ENCODE measurements at places on chromosomes 2 and 18. TPM values are rescaled to one million over a fixed set of nuclear protein-coding genes. Genes with fewer than 3 reads are reported as not detected.
A peak's percentile ranks its signal among the peaks of the same experiment; 100 is the strongest.

DNA sequence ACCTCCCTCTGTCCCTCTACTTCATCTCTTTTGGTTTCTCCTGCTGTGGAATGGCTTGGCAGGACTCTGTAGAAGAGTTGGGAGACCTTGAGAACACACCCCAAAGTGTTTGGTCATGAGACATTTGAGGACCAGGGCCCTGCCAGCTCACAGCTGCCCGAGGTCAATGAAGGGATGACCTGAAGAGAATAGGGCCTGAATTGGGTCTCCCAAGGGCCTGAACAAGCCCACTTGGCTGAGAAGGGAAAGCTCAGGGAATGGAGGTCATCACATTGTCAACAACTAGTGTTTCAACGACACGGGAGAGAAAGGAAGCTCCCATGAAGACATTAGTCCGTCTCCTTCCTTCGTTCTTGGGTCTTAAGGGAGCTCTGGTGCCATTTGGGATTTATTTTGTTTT is 52.8 kb downstream of the TTC32 start:
- no peak overlapping the region for H3K4me3 ChIP-seq
- no peaks in the 10 kb centered on the region for H3K4me1 ChIP-seq
- H3K27ac ChIP-seq: no peak overlapping the region
- DNase-seq: no peak
- no peaks in the 10 kb centered on the region for H3K36me3 ChIP-seq

- no peak overlapping the region for H3K4me3 ChIP-seq
- no peak overlapping the region for H3K27ac ChIP-seq
- no peaks in the 10 kb centered on the region for H3K27me3 ChIP-seq
Measured at GRCh38 chr2:236102971-236103370, 65.2 kb downstream of the GBX2 start.

- H3K27ac ChIP-seq: no peak overlapping the region
- peaks cover 3% of the 10 kb centered on the region for H3K4me1 ChIP-seq
- peaks cover 2% of the 10 kb centered on the region for H3K36me3 ChIP-seq
- peak; percentile 92 for DNase-seq
Measured at GRCh38 chr18:55275039-55275901, 312.7 kb downstream of the TCF4 start.

DNA sequence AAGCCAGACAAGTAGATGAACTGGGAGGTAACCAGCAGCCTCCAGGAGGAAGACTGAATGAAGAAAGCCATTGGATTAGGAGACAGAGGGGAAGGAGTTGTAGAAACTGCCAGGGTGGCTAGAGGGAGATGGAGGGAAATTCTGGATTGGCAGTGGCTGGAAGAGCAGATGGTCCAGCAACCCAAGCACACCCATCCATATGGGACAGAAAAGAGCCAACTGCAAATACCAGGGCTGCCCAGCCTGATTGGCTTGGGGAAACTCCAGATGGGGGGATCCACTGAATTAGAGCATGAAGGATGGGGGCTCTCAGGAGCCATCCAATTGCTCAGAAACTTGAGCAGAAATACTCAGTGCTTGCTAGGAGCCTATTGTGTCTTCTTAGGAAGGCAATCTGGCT is 173.5 kb upstream of the EPB41L3 start:
- no peak overlapping the region for H3K27ac ChIP-seq
- H3K27me3 ChIP-seq: no peaks in the 10 kb centered on the region
- H3K4me3 ChIP-seq: no peak overlapping the region
- H3K4me1 ChIP-seq: no peaks in the 10 kb centered on the region
- no peak for DNase-seq
- no peaks in the 10 kb centered on the region for H3K36me3 ChIP-seq

Gene DYSF
- total RNA-seq: not detected

Gene MAP3K19
- not detected for total RNA-seq

- H3K36me3 ChIP-seq: no peaks in the 10 kb centered on the region
- no peak for DNase-seq
- no peak overlapping the region for H3K4me3 ChIP-seq
- no peak overlapping the region for H3K27ac ChIP-seq
- H3K27me3 ChIP-seq: peaks cover 20% of the 10 kb centered on the region
Measured at GRCh38 chr2:15941481-15941850, 1.1 kb downstream of the MYCN start.

Gene GALNT3
- 0.66 TPM for total RNA-seq

Gene BCL2
- 3.6 TPM for total RNA-seq

DNA sequence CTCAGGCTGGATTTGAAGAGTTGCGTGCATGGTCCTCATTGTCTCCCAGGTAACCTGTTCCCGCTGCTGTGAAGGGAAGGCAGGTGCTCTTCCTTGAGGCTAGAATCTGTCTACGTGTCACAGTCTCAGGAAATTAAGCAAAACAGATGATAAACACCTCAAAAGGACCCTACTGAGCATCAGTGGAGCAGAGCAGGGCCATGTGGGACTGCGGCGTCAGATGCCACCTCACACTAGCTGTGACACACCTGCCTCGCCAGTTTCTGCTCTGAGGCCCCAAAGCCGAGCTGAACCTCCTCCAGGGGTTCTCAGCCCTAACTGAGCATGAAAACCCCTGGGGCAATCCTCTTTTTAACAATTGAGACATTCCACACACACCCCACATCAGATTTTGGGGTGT is 2.0 kb downstream of the C2orf92 start:
- H3K4me3 ChIP-seq: no peak overlapping the region
- no peak for DNase-seq
- no peaks in the 10 kb centered on the region for H3K4me1 ChIP-seq
- no peak overlapping the region for H3K27ac ChIP-seq
- H3K27me3 ChIP-seq: no peaks in the 10 kb centered on the region

DNA sequence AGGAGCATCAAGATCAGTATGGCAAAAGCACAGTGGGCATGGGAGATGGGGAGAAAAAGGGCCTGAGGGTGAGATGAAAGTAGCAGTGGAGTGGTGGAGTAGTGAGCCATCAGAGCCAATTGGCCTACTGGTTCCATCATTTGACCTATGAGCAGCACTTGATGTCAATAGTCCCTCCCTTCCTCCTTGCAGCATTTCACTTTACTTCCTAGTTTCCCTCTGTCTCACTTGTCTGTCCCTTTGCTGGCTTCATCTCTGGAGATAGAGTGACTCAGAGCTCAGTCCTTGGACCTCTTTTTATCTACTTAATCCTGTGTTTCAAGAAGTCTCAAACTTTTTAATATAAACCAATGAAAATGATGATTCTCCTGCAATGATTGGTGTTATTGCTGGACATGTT is 32.1 kb downstream of the FBXO48 start:
- no peak overlapping the region for H3K4me3 ChIP-seq
- no peak for DNase-seq
- H3K4me1 ChIP-seq: no peaks in the 10 kb centered on the region
- no peaks in the 10 kb centered on the region for H3K27me3 ChIP-seq
- no peaks in the 10 kb centered on the region for H3K36me3 ChIP-seq

DNA sequence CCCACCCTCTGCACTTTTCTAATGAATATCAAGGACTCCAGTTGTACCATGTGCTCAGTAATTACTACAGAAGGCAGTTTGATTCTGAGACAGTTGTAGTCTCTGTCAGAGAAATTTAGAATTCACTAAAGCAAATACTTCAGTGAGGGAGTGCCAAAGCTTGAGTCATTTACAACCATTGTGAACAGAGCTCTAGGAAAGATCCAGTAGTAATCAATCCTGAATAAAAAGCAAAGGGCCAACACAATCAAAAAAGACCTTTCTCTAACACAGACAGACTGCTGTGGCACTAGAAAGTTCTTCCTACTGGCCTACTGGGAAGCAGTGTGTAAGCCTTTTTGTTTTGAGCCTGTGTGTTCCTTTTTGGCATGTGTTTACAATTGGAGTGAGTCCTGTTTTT is 135.6 kb upstream of the UNC80 start:
- H3K27ac ChIP-seq: no peak overlapping the region
- H3K36me3 ChIP-seq: no peaks in the 10 kb centered on the region
- no peak for DNase-seq
- no peaks in the 10 kb centered on the region for H3K27me3 ChIP-seq

DNA sequence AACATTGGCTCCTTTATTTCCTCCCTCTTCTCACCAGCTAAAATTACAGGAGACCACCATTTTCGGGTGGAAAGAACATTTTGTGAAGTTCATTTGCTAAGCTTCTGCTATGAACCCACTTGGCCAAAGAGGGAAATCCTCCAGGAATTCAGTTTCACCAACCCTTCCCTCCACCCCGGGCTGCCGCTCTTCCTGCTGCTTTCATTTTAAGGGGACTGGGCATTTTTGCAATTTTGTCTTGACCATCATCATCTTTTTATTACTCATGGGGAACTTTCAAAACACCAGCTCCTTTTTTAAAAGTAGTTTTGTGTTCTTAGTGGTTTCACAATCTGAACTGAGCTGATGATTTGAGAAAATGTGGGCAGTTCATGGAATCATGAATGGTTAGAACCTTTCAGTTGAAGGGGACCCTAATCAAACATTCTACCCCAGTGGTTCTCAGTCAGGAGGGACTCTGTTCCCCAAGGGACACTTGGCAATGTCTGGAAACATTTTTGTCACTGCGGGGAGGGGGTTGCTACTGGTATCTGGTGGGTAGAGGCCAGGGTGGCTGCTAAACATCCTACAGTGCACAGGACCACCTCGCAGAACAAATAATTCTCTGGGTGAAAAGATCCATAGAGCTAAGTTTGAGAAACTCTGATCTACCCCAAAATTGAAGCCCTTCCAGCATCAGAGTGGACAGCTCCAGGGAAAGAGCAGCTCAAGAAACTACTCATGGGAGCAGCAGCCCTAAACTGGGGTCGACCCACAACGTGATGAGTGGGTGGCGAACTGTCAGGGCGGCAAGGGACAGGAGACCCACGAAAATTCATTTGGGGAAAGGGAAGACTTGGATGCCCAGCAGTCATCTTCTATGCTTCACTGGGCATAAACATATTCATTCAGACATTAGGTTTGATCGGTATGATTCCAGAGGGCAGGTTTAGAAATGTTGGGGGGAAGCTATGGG is 92.9 kb downstream of the ACKR3 start:
- no peak overlapping the region for H3K27ac ChIP-seq
- no peak overlapping the region for H3K4me3 ChIP-seq
- no peaks in the 10 kb centered on the region for H3K27me3 ChIP-seq
- DNase-seq: no peak
- H3K36me3 ChIP-seq: no peaks in the 10 kb centered on the region
- peaks cover 10% of the 10 kb centered on the region for H3K4me1 ChIP-seq

Gene NGEF
- total RNA-seq: under 0.01 TPM

- DNase-seq: peak; percentile 86
- H3K27ac ChIP-seq: peak overlapping the region; percentile 95
- peaks cover 35% of the 10 kb centered on the region for H3K4me1 ChIP-seq
- H3K27me3 ChIP-seq: no peaks in the 10 kb centered on the region
- no peaks in the 10 kb centered on the region for H3K36me3 ChIP-seq
Measured at GRCh38 chr2:240374085-240374907, 61.2 kb upstream of the GPC1 start.

Gene TMEM182
- total RNA-seq: 3.9 TPM

GRCh38 chr18:55280503-55280902 is 307.5 kb downstream of the TCF4 start:
- H3K36me3 ChIP-seq: peaks cover 3% of the 10 kb centered on the region
- H3K27ac ChIP-seq: no peak overlapping the region
- no peak overlapping the region for H3K4me3 ChIP-seq

GRCh38 chr2:64655018-64655664 is 1.4 kb upstream of the SERTAD2 start:
- peak overlapping the region; percentile 75 for H3K4me3 ChIP-seq
- H3K27me3 ChIP-seq: no peaks in the 10 kb centered on the region
- no peak for DNase-seq
- H3K36me3 ChIP-seq: no peaks in the 10 kb centered on the region
- peaks cover 16% of the 10 kb centered on the region for H3K4me1 ChIP-seq
- peak overlapping the region; percentile 80 for H3K27ac ChIP-seq

- H3K36me3 ChIP-seq: no peaks in the 10 kb centered on the region
- no peaks in the 10 kb centered on the region for H3K4me1 ChIP-seq
- H3K27ac ChIP-seq: no peak overlapping the region
- no peak for DNase-seq
Measured at GRCh38 chr18:64011513-64011912, 41.6 kb downstream of the SERPINB8 start.

GRCh38 chr2:201996006-201996405 is 37.6 kb upstream of the FZD7 start:
- no peak overlapping the region for H3K27ac ChIP-seq
- no peaks in the 10 kb centered on the region for H3K36me3 ChIP-seq
- H3K4me3 ChIP-seq: no peak overlapping the region
- no peak for DNase-seq
- H3K27me3 ChIP-seq: no peaks in the 10 kb centered on the region

DNA sequence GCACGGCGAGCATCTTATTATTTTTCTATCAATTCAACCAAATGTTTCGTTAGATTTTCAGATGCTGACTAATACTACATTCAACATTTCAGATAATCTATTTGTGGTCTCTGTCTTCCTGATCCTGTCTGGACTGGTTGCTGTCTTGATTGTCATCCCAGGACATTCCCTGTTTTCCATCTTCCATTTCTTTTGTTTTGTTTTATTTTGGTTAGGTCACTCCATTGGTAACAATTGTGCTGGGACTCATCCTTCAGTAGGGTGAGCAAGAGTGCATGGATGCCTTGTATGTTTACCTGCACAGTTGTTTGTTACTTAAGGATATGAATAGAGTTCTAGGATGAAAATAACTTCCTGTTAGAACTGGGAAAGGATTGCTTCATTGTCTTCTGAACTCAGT is 55.9 kb upstream of the ACYP2 start:
- no peak overlapping the region for H3K4me3 ChIP-seq
- no peak for DNase-seq
- H3K36me3 ChIP-seq: no peaks in the 10 kb centered on the region
- H3K27me3 ChIP-seq: no peaks in the 10 kb centered on the region
- no peaks in the 10 kb centered on the region for H3K4me1 ChIP-seq

Gene SULT1C2
- total RNA-seq: 0.26 TPM

- no peaks in the 10 kb centered on the region for H3K36me3 ChIP-seq
- DNase-seq: no peak
- H3K27ac ChIP-seq: no peak overlapping the region
Measured at GRCh38 chr2:240339411-240340360, 95.8 kb upstream of the GPC1 start.

- H3K4me1 ChIP-seq: peaks cover 21% of the 10 kb centered on the region
- no peak for DNase-seq
- H3K27me3 ChIP-seq: no peaks in the 10 kb centered on the region
- H3K36me3 ChIP-seq: no peaks in the 10 kb centered on the region
Measured at GRCh38 chr2:9653485-9654271, 22.9 kb upstream of the YWHAQ start.

GRCh38 chr2:73290049-73290839 is 3.1 kb downstream of the EGR4 start:
- DNase-seq: peak; percentile 38
- H3K27me3 ChIP-seq: peaks cover 56% of the 10 kb centered on the region
- H3K27ac ChIP-seq: no peak overlapping the region

GRCh38 chr2:106168657-106169056 is 25.4 kb downstream of the UXS1 start:
- H3K27me3 ChIP-seq: no peaks in the 10 kb centered on the region
- H3K4me3 ChIP-seq: no peak overlapping the region
- no peaks in the 10 kb centered on the region for H3K4me1 ChIP-seq

Gene PCARE
- total RNA-seq: under 0.01 TPM
